ENCODE measurements at places on chromosomes 5 and 9. TPM values are rescaled to one million over a fixed set of nuclear protein-coding genes. Genes with fewer than 3 reads are reported as not detected.
A peak's percentile ranks its signal among the peaks of the same experiment; 100 is the strongest.

GRCh38 chr9:127878001-127878651 lies 651 bp upstream of the AK1 start:
- no peak for DNase-seq

GRCh38 chr5:91607675-91608074 lies 224.6 kb upstream of the ARRDC3 start:
- no peak for DNase-seq

- no peak for DNase-seq
These were observed 388.5 kb downstream of the ENC1 start for GRCh38 chr5:74252044-74252443.

GRCh38 chr5:143896966-143897365 lies 85.0 kb downstream of the HMHB1 start:
- peak; percentile 54 for DNase-seq

- DNase-seq = peak; percentile 56
These were observed 53.5 kb downstream of the PPP2R2B start for GRCh38 chr5:146825033-146825432.

- peak; percentile 21 for DNase-seq
These were observed 158.9 kb downstream of the RMI1 start for GRCh38 chr9:84139296-84140070.

DNA sequence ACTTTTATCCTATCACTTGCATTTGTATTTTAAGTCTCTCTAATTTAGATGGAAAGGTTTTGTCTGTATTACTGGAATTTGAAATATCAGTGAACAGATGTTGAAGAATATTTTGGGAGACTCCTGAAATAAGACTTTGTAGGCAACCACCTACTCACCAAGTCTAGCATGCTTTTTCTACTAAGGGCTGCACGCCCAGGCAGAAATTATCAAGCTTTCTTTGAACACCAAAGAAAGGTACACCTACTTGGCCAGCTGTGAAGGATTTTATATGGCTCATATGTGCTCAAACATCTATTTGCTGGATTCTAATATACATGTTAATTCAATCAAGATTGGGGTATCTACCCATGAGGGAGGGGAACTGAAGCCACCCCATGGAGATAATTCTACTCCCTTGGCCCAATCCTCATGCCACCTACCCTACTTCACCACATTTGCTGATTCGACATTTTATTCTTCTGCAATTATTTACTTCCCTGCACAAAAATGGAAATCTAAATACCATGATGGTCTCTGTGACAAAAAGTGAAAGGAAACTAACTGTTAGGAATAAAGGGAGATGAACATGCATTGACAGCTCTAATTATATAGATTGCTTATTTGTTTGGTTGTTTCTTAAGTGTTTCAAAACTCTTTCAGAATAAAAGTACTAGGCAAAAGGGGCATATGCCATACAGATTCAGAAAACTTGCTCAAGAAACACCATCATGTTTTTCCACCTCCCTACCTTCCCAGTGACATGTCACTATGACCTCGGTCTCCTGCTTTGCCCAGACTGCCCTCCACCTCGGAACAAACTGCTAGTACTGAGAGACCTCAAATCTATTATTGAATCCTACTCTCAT lies 895 bp upstream of the MYOT start:
- no peak for DNase-seq

DNA sequence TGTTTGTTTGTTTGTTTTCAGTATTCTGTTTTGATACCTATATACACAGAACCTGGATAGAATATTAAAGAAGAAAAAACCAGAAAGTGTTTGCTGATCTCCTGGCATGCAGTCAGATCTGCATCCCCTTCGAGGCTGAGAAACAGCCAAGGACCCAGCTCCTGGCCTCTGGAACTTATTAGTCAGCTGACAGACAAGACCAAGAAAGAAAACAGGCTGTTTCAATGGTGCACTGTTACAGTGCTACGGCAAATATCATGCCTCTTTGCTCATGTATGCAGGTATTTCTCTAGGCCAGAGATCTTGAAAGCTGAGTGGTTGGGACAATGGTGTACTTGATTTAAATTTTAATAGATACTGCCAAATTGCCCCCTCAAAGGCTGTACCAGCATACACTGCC lies 95.0 kb downstream of the C5orf15 start:
- DNase-seq = no peak

- DNase-seq = no peak
These were observed 732 bp upstream of the SMIM15 start for GRCh38 chr5:61162832-61163567.

- DNase-seq = peak; percentile 53
These were observed 63.1 kb downstream of the CXXC5 start for GRCh38 chr5:139711067-139711905.

DNA sequence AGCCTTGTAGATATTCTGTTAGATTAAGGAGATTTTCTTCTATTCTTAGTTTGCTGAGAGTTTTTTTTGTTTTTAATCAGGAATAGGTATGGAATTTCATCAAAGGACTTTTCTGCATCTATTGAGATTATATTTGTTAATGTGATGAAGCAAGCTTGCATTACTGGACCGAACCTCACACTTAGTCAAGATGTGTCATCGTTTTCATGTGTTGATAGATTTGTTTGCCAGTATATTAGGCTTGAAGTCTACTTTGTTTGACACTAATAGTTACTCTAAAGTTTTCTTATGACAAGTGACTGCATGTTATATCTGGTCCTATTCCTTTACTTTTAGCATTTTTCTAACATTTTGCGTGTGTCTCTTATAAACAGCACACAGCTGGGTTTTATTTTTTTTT lies 12.4 kb upstream of the HACD4 start:
- DNase-seq = no peak

GRCh38 chr5:74664551-74664950 lies 20.5 kb upstream of the HEXB start:
- DNase-seq = no peak

- no peak for DNase-seq
These were observed 55.9 kb downstream of the MAT2B start for GRCh38 chr5:163561339-163561738.

DNA sequence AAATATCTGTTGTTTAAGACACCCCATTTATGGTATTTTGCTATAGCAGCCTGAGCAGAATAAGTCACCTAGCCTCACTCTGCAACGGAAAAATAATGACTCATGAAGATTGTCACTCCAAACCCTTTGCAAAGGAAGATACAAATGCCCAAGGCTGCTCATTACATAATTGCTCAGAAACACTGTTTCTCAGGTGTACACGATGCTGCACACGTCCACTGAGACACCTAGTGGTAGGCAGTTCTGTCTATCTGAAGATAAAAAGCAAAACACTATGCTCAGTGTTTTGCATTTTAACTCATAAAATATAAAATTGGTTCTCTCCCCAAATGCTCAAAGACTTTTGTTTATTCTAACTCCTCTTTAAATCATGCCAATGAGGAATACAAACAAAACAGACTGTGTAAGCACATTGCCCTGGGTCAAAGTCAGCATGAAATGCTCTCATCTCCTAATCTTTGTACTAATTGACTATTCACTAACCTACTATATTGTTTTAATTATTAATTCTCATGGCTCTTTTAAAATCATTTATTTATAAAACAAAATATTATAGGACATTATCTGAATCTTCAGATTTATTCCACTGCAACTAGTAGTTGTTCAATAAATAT lies 7.7 kb upstream of the TSLP start:
- DNase-seq = no peak

GRCh38 chr9:121662359-121662758 lies 10.9 kb downstream of the DAB2IP start:
- no peak for DNase-seq

DNA sequence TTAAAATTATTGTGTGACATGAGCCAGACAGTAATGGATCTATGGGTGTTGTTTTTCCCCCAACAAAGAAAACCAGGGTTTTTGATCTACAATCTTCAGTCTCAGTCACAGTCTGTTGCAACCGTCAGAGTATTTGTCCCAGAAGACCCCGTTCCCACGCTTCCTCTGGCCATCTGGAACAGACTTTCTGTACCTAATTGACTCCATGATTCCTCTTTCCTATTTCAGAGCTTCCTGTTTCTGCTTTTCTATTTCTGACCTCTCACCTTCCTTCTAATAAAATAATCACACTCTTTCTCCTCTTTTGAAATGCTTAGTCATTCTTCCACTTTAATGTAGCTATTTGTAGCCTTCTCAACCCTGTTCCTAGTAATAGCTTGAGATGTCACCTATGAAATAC lies 1044.8 kb downstream of the DTWD2 start:
- no peak for DNase-seq

DNA sequence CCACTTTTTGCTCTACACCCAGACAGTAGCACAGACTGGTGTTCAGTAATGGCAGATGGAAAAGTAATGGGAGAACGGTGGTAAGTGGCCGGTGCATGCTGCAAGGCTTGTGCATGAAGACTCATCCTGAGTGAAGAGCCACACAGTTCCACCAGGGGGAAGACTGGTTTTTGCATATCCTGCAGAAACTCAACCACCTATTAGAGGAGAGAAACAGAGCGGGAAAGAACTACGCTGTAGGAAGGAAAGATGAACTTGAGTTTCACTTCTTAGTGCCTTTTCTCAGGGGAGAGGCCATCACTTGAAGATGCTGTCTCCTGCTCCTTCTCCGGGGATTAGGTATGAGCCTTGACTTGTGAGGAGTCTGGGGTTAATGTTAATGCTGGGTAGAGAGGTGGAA lies 9.4 kb upstream of the PRSS3 start:
- peak; percentile 34 for DNase-seq

GRCh38 chr9:87673446-87674120 lies 52.3 kb upstream of the CTSL start:
- no peak for DNase-seq

- peak; percentile 44 for DNase-seq
These were observed 94.4 kb upstream of the ITGA1 start for GRCh38 chr5:52693280-52693679.

DNA sequence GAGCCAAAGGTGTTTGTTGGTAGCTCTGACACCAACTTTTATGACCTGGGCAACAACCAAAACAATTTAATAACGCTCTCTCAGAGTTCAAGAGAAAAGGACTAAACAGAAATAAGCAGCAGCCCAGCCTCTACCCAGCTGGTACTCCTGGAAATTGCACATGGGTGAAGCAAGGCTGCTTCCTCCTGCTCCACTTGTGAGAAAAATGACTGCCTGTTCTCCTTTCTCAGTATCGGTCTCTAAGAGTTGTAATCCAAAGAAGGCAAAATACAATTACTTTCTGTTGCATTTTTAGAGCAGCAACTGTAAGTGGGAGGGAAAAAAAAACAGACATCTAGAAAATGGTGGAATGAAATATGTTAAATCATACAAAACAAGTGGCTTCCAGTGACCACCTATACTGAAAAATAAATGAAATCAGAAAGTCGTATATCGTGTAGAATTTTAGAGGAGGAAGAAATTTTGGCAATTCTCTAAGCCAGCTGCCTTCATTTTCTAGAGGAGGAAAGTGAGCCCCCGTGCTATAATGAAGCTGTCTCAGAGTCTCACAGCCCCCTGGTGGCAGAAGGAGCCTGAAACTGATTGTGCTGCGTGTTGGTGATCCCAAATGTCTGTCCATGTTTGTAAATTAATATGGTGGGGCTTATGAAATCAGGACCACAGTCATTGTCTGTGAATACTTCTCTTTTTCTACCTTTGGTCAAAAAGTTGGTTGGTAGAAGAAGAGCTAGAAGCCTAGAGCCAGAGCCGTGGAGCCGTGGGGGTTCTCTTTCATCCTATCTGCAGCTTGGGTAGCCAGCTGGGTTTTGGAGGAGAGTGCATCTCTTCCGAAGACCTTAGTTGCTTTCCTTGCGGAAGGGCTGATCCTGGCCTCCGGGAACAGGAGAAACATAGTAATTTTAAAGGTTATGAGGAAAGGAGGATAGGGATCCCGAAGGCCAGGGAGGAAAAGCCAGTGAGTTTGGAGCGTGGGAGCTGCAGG lies 139.9 kb downstream of the PIP5K1B start:
- DNase-seq = peak; percentile 15

- DNase-seq = peak; percentile 90
These were observed 4.1 kb downstream of the NFIL3 start for GRCh38 chr9:91419222-91420191.

DNA sequence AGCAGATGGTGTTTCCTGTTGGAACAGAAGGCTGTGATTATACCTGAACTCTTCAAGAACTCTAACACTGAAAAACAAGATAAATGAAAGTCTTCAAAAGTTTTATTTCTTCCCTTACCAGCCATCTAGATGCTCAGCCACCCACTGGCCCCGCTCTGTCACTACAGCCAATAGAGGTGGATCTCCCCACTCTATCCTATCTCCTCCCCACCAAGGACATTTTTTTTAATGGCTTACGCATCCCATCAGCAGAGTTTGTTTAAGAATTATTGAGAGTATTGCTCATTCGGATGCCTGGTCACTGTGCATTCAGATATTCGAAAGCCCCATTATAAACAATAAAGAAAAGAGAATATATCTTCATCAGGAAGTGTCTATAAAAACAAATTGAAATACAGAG lies 159.4 kb downstream of the RASEF start:
- no peak for DNase-seq

DNA sequence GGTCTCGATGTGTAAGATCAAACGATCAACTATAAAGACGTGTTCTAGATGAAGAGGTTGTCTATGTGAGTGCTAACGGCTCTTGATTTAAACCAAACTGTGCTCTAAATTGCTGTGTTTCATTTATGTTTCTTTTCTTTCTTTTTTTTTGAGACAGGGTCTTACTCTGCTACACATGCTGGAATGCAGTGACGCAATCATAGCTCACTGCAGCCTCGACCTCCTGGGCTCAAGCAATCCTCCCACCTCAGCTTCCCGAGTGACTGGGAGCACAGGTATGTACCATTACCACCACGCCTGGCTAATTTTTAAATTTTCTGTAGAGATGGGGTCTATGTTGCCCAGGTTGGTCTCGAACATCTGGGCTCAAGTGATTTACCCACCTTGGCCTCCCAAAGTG lies 24.0 kb upstream of the RNF130 start:
- no peak for DNase-seq

GRCh38 chr9:91783876-91784672 lies 166.0 kb downstream of the ROR2 start:
- no peak for DNase-seq

- no peak for DNase-seq
These were observed 6.0 kb downstream of the CAMK4 start for GRCh38 chr5:111229871-111230810.

- DNase-seq = no peak
These were observed 7.8 kb downstream of the RXRA start for GRCh38 chr9:134333874-134334581.

OBP2B gene
- not detected for total RNA-seq

ENHO gene
- total RNA-seq = 0.29 TPM

SLC6A3 gene
- not detected for total RNA-seq

COL23A1 gene
- total RNA-seq = not detected

PCDHB14 gene
- 4.3 TPM for total RNA-seq

GABRA1 gene
- not detected for total RNA-seq

C9orf152 gene
- not detected for total RNA-seq

EGR1 gene
- 7.2 TPM for total RNA-seq

DRD1 gene
- not detected for total RNA-seq

SLC25A51 gene
- 44.7 TPM for total RNA-seq

GLRA1 gene
- total RNA-seq = not detected
